Caco-2 (cell line): ENCODE measurements at places on chromosomes 1 and 21. TPM values are rescaled to one million over a fixed set of nuclear protein-coding genes. Genes with fewer than 3 reads are reported as not detected.

Gene TAF13
- total RNA-seq, result 21.9 and 25.1 TPM in 2 replicates

Gene ROR1
- 37.2 TPM in 2 replicates for total RNA-seq

Gene CHIA
- total RNA-seq, result not detected in 2 replicates

Gene CRYBG2
- total RNA-seq, result 63.3 and 66.1 TPM in 2 replicates

Gene S100A5
- total RNA-seq, result not detected in 2 replicates

Gene PRSS38
- total RNA-seq, result not detected in 2 replicates

Gene FMO1
- 0.77 TPM in 1 of 2 replicates, not detected in the other for total RNA-seq

Gene GPR25
- not detected in 2 replicates for total RNA-seq

Gene SLC6A9
- 35.9 and 45.0 TPM in 2 replicates for total RNA-seq

Gene FAM151A
- total RNA-seq, result 21.4 and 22.3 TPM in 2 replicates

Gene NUP210L
- total RNA-seq, result 0.07 and 0.19 TPM in 2 replicates
